ENCODE measurements at places on chromosomes 5 and 9. TPM values are rescaled to one million over a fixed set of nuclear protein-coding genes. Genes with fewer than 3 reads are reported as not detected.

Gene PLPPR1
- not detected for total RNA-seq

Gene MEGF10
- 0.64 TPM for total RNA-seq

Gene ARHGEF39
- 0.17 TPM for total RNA-seq

Gene CLIC3
- total RNA-seq = not detected

Gene TLR4
- total RNA-seq = 8.9 TPM

Gene CETN3
- total RNA-seq = 36.9 TPM

Gene C5
- 7.2 TPM for total RNA-seq

Gene IL9
- total RNA-seq = not detected

Gene NPR3
- 5.8 TPM for total RNA-seq

Gene TRIO
- total RNA-seq = 93.3 TPM

Gene COL27A1
- total RNA-seq = 7.1 TPM

Gene SPATA31E1
- not detected for total RNA-seq

Gene TUSC1
- 22.7 TPM for total RNA-seq

Gene NIPAL4
- total RNA-seq = not detected
